ENCODE measurements at places on chromosomes 7 and 10.

DNA sequence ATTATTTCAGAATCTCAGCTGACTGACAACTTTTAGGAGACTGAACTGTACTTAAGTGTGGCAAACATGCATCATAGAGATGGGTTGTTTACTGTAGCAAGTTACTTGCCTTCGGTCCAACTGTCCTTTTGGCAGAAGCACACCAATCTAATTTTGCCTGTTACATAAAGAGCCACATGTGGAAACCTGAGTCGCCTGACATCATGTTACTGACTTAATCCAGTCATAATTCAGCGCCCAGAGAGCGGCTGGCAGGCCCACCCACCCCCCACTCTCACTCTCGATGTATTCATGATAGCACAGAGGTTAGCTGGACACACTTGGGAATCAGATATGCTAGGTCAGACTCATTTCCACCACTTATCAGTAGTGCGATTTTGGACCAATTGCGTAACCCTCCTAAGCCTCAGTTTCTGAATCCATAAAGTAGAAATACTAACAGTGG is 57.3 kb upstream of the CAPZA2 start:
- DNase-seq: no peak

- no peak for DNase-seq
Observed at GRCh38 chr7:47088329-47089067, 493.4 kb downstream of the TNS3 start.

DNA sequence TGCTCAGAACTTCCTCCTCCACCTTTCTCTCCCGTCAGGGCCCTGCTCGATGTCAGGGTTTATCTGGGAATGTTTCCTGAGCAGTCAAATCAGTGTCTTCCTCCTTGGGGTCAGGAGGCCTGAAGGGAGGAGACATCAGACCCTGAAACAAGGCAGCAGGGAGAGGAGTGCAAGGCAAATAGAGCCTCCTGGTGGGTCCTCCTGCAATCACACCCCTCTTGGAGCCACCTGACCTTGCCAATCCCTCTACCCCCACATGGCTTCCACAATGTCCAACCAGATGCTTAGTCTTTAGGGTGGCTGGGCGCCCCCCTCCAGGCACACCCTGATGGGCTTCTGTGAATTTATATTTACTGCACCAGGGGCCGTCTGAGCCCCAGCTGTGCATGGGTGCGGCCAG is 12.2 kb downstream of the GPR26 start:
- DNase-seq: no peak

DNA sequence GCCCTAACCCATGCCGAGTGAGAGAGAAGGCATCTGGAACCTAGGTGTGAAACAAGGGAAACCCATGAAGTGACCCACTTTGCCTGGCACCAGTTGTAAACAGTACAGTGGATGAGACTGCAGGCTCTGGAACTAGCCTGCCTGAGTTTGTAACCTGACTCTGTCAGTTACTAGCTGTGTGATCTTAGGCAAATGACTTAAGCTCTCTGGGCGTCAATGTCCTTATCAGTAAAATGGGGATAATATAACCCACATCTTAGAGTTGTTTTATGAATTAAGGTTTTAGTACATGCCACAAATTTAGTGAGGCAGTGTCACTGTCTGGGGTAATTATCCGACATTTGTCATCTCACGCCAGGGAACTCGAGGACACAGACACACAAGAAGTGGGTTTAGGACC is 82.9 kb upstream of the AGK start:
- no peak for DNase-seq

GRCh38 chr10:117542706-117543224 is at the start of gene EMX2:
Gene EMX2, plus strand, starts transcription at chr10:117542746. Its CDS starts 522 bp downstream, at chr10:117543268.
- no peak for DNase-seq

DNA sequence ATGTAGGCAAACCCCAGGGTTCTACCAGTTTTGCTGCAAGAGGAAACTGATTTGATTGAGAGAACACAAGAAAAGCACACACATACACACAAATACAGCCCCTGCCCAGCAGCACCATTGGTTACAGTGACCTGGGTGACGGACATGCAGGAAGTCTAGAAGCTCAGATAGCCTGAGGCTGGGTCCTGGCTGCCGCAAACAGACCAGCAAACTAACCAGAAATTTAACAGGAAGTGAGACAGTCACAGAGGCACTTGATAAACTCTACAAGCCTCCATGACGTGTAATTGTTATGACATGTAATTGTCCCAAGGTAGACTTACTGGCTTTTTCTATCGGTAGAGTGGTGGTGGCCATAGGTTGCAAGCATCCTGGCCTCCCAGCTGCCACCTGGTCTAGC is 58.9 kb downstream of the PRKAR2B start:
- no peak for DNase-seq

DNA sequence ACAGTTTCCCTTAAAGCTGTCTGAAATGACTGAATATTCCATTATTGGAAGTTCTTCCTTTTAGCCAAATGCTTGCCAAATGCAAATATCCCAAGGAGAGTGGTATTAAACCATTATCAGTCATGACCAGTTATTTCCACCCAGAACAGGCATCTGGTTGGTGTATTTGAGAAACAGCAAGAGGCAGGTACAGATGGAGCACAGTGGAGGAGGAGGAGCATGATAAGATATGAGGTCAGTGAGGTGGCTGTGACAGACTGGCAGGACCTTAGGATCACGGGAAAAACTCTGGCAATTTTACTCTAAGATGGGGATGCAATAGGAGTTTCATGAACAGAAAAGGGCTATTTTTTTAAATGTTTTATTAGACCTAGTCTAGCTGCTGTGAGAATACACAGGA is 6.4 kb downstream of the HEPACAM2 start:
- no peak for DNase-seq

- no peak for DNase-seq
Observed at GRCh38 chr7:92837000-92837749, 802 bp upstream of the CDK6 start.

DNA sequence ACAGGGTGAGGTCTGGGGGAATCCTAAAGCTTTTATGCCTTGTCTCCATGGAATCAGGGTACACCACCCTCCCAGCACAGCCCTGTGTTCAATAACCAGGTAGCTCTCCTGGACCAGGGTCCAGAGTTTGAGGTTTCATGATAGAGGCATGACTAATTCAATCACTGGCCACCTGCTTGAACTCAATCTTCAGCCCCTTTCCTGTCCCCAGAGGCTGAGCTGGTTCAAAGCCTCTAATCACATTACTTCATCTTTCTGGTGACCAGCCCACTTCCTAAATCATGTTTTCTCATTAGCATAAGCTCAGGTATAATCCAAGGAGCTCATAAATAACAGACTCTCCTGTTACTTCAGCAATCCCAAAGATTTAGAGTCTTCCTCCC is 20.5 kb downstream of the CRPPA start:
- DNase-seq: no peak

DNA sequence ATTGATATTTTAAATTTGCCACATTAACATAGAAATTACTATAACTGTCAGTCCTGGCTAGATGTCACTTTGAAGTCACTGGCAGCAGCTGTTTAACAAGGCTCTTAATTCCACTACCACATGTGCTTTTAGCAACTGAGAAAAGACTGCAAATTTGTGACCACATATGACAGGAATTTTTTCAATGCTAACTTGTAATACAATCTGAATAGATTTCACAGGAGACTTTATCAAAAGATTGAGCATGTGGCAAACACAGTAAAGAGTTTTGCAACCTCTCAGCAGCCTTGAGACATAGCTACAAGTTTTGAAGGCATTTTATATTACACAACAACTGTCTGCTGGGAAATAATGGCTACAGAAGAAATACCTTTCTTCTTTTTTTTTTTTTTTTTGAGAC is 73.0 kb downstream of the MICU1 start:
- no peak for DNase-seq

DNA sequence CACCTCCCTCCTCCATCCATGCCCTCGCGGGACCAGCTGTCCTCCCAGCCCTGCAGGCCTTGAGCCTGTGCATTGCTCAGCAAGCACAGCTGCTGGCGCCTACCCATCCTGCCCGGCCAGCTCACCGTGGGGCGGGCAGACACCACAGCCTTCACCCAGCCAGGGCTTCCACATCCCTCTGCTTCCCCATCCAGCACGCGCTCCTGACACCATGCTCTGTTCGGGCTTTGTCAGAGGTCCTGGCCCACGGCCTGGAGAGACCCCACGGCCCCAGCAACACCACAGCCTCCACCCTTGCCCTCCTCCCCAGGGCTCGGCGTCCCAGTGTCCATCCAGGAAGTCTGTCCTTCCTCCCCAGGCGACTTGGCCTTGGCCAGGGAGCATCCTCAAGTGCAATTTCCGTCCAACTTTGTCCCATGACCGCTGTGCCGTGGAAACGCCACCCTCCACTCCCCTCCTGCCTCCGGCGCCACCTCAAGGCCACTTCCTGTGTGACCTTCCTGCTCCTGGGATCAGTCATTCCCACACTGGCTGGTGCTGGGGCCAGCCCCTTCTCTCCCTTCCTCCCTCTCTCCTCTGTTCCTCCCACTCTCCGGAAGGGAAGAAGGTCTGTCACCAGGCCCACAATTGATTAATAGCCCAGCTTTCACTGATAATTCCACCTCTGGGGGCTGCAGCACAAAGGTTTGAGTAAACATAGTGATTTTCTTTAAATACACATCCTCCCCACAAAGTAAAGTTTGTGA is 71.5 kb upstream of the SMNDC1 start:
- no peak for DNase-seq

DNA sequence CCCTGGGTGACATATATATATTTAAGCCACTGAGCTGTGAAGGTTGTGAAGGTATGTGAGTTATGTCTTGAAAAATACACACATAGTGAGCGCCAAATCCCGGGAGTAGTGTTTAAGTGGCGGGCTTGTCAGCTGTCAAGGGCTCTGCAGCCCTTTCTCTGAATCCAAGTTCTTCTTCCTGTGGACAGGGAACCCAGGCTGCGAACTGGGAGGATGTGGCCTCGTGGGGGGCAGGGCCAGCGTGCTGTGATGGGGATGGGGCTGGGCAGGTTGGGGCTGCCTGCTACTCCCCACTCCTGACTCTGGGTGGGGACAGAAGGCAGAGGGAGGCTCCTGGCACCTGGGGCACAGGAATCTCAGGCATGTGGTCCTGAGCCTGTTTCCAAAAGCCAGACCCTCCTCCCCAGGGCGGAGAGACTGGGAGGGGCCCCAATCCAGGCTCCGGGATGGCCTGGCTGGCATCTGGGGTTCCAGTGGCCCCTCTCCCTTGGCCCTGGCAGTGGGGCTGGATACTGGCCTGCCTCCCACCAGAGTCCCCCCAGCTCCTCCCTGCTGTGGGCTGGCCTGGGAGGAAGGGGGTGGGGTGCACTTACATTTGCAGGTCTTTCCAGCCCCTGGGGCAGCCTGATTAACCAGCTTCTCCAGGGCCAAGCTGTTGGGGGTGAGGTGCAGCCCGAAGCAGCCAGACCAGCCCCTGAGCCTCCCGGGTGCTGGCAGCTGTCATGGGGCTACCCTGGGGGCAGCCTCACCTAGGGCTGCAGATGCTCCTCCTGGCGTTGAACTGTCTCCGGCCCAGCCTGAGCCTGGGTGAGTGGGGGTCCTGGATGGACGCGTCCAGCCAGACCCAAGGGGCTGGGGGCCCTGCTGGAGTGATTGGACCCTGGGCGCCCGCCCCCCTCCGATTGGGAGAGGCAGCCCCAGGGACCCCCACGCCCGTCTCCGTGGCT is at the start of gene UPK3B:
Gene UPK3B (plus strand): TSS at position 622 of the 947 bp plus-strand sequence. CDS start 101 bp downstream, at position 723.
- DNase-seq: no peak

DNA sequence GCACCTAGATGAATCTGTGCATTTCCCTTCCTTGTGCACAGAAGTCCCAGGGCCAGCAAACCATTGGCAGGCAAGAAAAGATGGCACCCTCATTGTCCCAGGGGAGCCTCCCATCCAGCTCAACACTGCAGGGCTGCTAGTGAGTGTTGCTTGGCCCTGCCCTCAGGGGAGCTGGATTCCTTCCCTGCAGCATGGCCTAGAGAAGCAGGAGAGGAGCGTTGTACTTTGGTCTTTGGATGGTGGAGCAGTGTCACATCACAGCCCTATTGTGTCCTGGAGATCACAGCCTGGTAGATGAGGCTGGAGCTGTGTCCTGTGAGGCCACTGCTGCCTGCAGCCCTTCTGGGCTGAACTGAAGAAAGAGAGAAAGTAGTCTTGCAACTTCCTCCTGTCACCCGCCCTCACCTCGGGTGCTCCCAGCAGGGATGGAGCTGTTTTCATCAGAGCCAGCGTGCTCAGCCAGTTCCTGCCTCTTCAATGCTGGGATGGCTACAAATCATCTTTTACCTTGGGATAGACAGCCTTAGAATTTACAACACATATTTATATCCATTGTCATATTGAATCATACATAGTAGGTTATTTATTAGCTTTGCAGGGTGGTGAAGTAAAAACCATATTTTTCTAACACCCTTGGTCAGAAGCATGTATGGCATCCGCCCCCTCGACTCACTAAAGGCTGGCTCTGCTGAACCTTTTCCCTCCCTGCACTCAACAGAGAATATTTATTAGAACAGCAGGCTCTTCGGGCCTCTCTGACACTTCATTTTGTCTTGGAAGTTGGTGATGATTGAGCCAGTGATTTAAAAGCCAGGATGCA is 43.1 kb upstream of the FAM180A start:
- no peak for DNase-seq

DNA sequence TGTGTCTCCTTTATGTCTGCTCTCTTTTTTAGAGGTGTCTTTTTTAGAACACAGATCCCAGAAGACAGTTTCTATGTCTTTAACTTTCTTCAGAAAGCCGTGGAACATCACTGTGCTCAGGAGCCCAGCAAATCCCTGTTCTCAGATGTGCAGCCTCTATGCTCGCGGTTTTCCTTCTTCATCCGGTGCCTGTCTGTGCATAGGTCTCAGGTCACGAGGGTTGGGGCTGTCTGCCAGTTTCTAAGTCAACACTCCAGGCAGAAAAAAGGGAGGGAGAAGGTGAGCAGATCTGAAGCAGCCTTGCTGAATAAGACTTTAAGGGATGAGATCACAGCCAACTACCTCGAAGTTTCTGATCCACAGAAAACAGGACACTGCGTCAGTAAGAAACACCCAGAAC is 68.5 kb downstream of the CRTAC1 start:
- no peak for DNase-seq

GRCh38 chr10:33368086-33368485 is 33.6 kb upstream of the NRP1 start:
- DNase-seq: no peak

GRCh38 chr7:94400643-94401427 is 6.1 kb downstream of the COL1A2 start:
- DNase-seq: no peak

DNA sequence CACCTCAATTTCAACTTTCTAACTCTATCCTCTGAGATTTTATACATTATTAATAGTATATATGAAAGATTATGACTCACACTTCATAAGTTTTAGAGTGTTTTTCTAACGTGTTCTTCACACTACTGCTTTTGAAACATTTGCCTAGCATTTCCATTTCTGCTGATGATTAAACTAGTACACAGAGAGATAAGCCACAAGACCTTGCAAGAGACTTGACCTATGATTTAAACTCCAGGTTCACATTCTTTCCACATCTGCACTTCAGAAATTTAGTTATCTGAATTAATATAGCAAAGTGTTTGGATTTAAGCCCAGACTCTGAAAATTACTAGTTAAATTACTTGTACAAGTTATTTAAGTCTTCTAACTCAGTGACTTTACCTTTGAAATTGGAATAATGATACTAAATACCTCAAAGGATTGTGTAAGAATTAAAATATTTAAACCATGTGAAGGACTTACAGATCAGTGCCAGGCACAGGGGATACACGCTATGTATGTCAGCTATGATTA is 66.6 kb downstream of the PCLO start:
- DNase-seq: no peak

GRCh38 chr10:12780634-12781601 is 220.6 kb downstream of the CCDC3 start:
- DNase-seq: no peak

- peak; percentile 83 for DNase-seq
Observed at GRCh38 chr10:22335173-22335933, 9.9 kb upstream of the SPAG6 start.
